OCI-M1 (cell line): ENCODE measurements at places on chromosomes 5 and 9.
A peak's percentile ranks its signal among the peaks of the same experiment; 100 is the strongest.

DNA sequence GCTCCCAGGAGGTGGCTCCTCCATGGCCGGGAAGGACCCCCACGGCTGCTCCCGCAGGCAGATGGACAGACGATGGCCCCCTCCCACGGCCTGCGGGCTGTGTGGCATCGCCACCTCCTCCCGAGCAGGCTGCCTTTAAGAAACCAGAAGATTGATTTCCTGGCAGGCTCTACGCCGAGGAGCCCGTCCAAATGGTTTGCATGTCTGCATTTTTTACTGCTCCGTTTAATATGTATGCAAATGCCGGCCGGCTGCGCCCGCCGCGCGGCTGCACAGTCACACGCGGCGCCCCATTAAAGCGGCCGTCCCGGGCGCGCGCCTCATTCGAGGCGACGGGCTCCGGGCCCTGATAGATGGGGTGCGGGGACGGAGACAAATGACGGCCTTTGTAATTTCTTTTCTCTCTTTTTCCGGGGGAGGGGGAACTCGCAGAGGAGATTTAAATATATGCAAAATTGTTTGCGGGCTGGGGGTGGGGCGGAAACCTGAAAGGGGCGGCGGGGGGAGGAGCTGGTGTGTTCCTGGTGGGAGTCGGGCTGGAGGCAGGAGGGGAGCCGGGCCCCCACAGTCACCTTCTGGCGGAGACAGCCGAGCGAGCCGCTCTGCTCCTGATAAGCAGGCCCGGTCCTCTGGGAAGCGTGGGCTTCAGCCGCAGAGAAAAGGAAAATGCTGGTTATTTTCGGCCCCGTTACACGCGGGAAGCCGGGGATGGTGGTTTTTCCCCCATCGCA, 158.7 kb upstream of the IER5L start:
- no peak for DNase-seq

GRCh38 chr9:92187390-92187789, 72.2 kb upstream of the SPTLC1 start:
- no peak for DNase-seq

DNA sequence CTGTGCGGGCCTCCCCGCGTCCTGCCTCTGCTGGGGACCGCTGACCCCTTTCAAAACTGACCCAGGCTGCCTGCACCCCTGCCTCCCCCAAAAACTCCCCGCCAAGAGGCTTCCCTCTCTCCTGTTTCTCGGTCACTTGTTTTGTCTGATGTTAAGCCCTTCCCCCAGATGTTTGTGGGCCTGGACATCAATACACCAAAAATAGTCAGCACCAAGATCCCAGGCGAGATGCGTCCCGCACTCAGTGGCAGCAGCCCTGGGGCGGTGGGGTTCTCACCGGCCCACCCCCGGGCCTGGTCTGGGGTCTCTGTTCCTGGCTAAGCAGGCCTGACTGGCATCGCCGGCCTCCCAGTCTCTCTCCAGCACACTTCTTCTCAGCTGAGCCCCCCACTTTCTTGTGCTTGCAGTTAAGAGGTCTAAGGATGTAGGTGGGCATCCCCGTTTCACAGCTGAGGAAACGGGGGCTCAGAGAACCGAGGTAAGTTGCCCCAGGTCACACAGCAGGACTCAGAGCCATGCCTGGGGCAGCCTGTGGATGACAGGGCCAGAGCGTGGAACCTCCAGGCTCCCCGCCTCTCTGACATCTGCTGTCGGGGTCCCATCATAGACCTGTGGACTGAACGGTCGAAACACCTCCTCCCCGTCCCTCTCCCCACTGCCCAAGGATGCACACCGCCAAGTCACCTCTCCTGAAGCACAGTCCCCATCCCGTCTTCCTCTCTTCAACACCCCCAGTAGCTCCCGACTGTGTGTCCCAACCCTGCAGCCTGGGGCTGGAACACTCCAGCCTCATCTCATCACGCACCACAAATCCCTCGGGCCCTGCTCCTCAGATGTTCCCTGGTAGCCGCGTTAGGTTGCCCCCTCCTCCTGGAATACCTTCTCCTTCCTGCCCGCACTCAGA, 16.8 kb downstream of the FIBCD1 start:
- DNase-seq: no peak

- peak; percentile 15 for DNase-seq
Observed at GRCh38 chr9:74255489-74255984, 241.6 kb upstream of the RORB start.

GRCh38 chr5:112174959-112175594, 244.0 kb downstream of the EPB41L4A start:
- peak; percentile 88 for DNase-seq

DNA sequence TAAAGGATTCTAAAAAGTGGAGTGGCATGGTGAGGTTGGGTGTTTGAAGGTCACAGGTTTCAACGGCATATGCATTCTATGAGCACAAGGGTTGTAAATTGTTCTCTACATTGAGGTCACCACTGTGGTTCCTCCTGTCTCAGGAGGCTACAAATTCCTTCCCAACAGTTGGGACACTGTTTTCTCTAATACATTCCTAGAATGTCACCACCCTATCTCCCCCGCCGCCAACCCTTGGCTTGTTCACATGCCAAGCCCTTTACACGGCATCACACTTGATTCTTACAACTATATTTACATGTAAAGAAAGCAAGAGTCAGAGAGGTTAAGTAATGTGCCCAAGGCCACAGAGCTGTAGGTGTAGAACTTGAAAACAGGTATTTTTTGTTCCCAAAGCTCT, 315.1 kb downstream of the RAB3C start:
- DNase-seq: no peak

DNA sequence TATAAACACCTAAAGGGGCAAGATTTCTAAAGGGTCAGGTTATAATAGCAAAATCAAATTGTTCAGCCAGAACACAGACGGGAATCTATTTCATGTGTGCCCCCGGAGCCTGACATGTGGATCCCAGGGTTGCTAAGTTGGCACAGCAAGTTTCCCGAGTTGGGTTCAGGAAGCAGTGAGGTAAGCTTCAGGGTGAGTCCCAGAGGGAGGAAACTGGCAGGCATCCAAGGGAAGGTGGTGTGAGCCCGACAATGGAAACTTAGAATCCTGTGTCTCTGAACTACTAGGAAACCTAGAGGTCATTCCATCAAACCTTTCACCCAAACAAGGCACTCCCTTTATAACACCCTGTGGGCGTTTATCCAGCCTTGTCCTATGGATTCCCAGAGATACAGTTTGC, 98.4 kb downstream of the ADRB2 start:
- no peak for DNase-seq

DNA sequence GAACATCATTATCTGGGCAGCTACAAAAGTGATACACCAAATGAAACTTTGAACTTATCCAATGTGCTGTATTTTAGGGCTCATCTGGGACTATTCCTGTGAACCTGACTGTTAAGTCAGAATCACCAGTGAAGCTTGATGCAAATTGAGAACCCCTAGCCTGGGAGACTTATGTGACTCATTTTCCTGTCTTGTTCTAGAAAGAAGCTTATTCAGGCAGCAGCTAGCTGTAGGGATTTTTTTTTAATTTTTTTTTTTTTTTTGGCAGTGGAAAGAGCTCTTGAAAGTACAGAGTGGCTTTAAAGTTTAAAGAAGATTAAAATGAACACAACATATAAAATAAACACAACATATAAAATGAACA, 81.1 kb upstream of the TNFAIP8 start:
- DNase-seq: no peak

GRCh38 chr5:68745448-68745847, 348.4 kb upstream of the SLC30A5 start:
- DNase-seq: no peak

DNA sequence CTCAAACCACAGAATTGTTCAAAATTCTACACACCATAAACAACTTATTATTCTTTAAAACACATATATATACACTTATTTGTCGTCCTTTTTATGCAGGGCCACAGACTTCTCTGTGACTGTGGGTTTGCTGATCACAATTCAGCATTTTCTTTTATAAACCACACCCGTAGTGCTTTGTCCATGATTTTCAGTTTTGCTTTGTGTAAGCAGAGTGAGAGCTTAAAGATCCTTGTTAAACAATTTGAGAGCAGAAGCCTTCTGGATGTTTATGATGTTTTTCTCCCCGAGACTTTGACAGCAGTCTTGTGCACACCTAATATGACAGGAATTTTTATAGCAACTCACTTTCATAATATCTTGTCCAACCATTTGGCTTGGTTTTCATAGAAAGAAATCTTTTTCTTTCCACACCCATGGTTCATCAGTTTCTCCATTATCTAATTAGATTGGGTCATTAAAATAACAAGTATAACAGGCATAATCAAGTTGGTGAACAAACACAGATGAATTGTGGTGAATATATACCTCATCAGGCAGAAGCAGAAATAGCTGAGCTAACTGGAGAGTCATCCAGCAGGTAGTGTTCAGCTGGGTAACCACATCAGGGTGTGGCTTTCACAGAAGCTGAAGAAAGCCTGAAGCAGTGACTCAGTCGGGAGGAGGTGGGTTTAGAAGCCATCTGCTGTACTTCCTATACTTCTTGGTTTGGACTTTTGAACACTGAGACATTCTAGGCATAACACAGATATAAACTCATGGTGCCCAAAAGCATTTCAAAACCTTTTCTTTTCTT, 232.8 kb downstream of the DOCK8 start:
- peak; percentile 4 for DNase-seq

GRCh38 chr9:5593904-5594303, 35.0 kb upstream of the RIC1 start:
- DNase-seq: peak; percentile 90

- DNase-seq: no peak
Observed at GRCh38 chr5:67974054-67974453, 241.5 kb upstream of the PIK3R1 start.

DNA sequence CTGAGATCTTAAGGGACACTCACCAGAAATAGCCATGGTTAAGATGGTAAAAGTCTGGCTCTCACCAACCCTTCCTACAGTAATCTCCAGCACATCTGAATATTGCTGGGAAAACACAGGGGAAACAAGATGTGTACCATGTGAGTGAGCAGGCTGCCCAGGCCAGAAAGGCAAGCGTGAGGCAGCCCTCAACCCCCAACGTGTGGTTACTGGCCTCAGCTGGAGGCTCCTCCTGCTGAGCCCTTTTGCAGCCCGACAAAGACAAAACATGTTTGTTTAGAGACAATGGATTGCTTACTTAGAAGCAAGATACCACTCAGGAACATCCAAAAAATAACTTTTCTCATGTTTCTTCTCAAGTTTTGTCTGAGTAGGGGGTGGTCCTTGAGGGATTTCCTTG, 16.6 kb downstream of the ZFP62 start:
- DNase-seq: no peak

GRCh38 chr5:9447691-9448090, 98.2 kb downstream of the SEMA5A start:
- no peak for DNase-seq

DNA sequence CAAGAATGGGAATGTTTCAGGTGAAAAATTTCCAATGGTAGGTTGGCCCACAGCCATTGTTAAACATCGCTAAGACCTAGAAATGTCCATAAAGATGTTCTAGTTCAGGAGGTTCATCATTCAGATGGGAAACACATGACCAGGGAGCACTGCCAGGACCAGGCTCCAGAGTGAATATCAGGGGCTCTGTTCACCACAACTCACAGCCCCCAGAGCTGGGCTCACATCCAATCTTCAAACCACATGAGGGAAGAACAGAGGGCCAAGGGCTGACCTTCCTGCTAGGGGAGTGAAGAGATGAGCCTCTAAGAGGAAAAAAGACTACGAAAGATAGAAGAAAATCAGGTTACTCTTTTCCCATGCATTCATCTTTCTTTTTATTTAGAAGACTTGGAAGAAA, 205.8 kb downstream of the SEMA5A start:
- DNase-seq: no peak

- no peak for DNase-seq
Observed at GRCh38 chr5:151020304-151021110, at the start of gene GPX3. Gene GPX3, plus strand, starts transcription at chr5:151020591. Its CDS starts 64 bp downstream, at chr5:151020655.

DNA sequence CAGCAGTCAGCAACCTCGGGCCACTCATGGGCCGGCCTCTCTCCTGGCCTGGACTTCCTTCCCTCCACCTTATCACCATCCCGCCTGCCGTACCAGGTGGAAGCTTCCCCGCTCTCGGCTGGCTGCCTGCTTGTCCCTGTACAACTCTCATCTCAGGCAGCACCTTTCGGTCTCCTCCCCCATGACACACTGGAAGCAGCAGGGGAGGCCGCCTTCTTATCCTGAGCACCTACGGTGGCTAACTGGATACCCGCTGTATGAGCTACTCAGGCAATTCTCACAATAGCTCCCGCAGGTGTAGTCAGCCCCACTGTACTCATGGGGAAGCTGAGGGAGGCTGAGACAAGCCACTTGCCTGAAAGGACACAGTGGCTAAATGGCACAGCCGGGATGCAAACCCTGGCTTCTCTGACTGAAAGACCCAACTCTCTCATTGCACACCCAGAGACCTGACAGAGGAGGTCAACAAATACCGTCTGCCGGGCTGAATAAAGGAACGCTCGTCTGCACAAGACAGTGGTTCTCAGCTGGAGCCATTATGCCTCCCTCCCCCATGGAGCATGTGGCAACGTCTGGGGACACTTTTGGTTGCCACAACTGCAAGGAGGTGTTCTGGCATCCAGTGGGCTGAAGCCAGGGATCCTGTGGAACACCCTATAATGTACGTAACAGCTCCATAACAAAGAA, 9.6 kb downstream of the STK10 start:
- DNase-seq: no peak

- DNase-seq: no peak
Observed at GRCh38 chr5:91541696-91542095, 158.6 kb upstream of the ARRDC3 start.

DNA sequence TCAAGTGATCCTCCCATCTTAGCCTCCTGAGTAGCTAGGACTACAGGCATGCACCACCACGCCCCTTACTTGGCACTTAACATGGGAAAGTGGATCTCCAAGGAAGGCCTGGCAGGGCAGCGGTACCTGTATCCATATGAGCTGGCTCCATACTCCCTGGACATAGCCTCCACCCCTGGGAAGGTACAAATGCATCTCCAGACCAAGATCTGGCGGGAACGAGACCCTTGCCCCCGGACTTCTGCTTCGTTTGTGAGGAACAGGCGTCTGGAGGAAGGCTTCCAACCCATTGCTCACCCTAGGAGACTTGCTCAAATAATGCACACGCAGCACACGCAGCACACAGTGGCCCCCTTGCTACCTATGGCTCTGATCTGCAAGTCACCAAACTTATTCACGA, 55.2 kb downstream of the CRB2 start:
- DNase-seq: no peak

- DNase-seq: no peak
Observed at GRCh38 chr9:36451949-36452348, 51.9 kb upstream of the RNF38 start.

- DNase-seq: no peak
Observed at GRCh38 chr5:102903074-102903871, 148.2 kb downstream of the PAM start.
